ENCODE measurements at places on chromosomes 3 and 15.

- no peak for DNase-seq
Observed at GRCh38 chr3:158539414-158540014, 31.5 kb upstream of the MLF1 start.

DNA sequence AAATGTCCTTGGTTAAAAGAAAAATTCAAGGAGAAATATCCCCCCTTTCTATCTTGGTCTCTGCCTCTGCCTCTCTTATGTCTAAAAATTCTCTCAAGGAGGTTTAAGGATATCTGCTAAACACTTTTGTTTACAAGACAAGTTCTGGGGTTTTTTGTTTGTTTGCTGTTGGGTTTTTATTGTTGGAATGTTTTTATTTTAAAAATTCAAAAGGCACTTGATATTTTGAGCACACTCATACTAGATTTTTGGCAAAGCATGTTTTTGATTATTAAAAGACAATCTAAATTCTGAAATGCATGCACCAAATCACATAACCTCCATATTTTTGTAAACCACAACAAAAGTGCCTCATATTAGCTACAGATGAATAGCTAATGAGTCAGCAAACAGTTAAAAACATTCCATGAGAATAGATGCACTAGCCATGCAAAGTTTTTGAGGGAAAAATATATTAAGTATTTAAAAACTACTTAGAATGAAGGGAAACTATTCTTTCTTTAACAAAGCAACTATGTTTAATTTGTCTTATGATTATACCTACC, 84.6 kb downstream of the ZBTB20 start:
- DNase-seq: no peak

- DNase-seq: no peak
Observed at GRCh38 chr15:67853454-67853853, 13.6 kb upstream of the RNU6-1 start.

DNA sequence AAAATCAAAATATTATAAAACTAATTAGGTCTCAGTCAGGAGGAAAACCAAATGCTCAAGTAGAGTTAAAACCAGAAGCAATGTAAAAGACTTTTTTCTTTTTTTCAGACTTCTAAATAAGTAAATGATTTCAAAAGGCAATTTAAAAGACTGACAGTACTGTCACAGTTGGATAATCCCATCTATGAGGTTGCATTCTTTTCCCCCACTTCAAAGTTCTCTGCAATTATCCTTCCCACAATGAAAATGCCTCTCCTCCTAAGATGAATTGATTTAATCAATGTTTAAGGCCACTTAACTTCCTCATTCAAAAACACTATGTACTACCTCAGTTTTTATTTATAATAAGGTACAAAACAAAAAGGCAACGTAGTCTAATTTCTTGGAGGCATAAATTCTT, 8.1 kb downstream of the MRPL3 start:
- DNase-seq: no peak

DNA sequence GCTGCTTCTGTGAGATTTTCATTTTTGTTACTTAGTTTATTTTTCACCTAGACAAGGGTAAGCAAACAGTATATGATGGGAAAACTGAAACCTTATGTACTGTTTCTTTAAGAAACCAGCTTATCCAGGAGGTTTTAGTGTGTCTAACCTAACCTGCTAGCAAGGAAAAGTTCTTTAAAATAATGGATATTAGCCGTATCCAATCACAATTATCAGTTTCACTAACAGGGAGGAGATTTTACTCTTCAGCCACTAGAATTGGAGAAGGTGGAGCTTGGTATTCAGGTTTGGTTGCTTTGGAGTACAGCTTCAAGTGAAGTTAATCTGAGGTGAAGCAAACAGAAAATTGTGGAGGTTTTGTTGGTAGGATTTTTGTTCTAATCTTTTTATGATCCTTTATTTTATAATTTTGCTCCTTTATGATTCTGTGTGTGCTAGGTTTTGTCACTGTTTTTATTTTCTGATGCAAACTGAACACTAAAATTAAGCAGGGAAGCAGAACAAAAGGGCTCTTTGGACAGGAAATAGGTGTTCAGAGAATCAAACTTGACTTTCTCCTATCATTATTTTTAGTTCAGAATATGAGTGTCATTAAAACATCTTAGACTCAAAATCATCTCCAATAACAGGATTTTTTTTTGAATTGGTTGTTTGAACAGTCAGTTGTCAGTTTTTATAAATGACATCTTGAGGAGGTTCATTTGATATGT, 13.0 kb downstream of the ZFAND6 start:
- DNase-seq: peak; percentile 62

GRCh38 chr3:12148183-12148940, 10.3 kb downstream of the TIMP4 start:
- no peak for DNase-seq

DNA sequence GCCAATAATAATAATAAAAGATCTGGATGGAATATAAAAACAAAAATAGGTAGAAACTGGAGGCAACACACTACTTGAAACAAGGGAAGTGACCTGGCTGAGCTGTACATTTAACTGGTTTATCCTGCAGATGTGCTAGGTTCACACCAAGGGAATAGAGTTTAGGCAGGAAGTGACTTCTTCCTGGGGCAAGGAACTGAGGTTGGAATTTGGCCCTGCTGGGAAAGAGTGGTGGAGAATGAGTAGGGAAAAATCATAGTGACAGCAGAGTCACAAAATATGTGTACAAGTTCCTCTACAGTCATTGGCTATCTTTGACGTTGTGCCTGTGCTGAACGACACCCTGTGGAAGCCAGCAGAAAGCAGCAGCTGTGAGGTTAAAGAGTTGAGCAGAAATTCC, 44.1 kb downstream of the ARHGAP11B start:
- no peak for DNase-seq

DNA sequence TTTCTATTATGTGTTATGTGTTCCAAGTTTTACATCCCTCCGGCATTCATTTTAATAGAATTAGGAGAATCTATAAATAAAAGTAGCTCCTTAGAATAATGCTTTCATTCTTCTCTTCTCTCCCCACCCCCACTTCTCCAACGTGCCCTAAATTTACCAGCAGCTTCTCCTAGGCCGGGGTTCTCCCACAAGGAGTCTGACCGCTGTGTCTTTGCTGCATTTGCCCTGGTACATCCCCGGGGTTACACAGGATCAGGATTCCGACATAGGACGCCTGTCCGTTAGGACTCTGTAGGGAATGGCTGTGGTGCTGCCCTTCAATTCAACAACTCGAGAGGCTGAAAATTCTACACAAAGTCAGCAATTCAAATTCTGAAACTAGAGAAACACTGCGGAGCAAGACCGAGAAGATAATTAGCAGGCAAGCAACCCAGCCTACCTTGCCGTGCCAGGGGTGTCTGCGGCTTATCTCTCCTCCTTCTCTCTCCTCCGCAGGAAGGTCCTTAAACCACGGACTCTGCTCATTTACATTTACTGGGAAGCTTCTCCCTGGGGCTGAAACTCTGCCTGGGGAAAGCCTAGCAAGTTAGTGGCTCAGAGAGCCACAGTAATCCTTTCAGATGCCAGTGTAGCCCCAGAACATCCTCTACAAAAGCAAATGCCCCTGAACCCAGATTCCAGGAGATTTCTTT, 18.8 kb downstream of the PCSK6 start:
- no peak for DNase-seq

DNA sequence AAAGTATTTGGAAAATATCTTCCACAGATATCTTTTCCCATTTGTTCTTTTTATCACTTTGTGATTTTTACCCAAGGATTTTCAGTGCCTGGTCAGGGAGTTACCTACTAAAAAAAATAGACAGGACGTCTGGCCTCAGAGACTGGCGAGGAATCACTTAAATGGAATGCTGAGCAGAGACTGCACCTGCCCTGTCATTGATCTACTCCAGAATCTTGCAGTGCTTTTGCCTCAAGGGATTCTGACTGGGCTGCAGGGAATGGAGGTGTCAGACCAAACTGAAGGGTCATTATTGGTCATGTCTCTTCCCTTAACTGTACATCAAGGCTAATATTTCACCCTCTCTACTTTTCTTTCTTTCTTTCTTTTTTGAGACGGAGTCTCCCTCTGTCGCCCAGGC, 12.1 kb upstream of the RYR3 start:
- no peak for DNase-seq

DNA sequence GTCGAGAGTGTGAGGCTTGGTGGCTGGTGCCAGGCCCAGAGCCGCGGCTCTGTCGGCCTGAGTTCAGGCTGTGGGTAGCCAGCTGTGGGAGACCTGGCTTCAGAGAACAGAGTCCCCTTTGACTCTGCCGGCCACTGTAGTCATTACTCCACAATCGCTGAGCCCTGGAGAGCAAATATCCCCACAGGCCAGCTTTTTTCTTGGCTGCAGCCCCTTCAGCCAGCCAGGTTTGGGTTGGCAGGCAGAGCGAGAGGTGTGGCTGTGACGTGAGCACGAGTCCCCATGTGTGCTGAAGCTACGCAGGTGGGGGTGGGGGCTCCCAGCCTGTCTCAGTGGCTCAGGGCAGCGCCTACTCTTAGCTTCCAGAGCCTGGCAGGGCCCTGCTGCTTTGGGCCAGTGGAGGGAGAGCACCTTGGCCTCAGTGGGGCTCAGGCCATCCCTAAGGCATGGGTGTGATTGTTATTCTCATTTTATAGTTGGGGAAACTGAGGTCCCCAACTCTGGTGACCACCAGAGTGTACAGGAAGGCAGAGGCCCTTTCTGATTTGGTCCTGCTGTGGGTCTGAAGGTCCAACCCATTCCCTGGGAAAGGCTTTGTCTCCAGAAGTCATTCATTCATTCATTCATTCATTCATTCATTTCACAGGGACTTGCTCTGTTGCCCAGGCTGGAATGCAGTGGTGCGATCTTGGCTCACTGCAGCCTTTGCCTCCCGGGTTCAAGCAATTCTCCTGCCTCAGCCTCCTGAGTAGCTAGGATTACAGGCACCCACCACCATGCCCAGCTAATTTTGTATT, 45.7 kb upstream of the LCTL start:
- DNase-seq: no peak

- DNase-seq: no peak
Observed at GRCh38 chr3:187852842-187853730, 107.8 kb upstream of the BCL6 start.

DNA sequence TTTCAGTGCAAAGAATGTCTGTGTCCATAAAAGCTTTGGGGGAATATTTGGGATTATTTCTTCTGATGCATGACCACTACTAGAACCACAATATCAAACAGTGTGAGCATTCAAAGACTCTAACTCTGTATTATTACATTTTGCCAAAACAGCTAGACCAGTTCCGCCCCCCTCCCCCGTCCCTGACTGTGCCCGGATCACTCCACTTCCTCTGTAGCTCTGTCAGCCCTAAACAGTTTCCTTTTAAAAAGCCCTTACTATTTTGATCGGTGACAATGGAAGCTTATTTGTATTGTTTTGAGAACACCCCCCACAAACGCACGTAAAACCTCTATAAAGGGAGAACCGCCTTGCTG, 36.6 kb upstream of the EPHB3 start:
- DNase-seq: no peak

DNA sequence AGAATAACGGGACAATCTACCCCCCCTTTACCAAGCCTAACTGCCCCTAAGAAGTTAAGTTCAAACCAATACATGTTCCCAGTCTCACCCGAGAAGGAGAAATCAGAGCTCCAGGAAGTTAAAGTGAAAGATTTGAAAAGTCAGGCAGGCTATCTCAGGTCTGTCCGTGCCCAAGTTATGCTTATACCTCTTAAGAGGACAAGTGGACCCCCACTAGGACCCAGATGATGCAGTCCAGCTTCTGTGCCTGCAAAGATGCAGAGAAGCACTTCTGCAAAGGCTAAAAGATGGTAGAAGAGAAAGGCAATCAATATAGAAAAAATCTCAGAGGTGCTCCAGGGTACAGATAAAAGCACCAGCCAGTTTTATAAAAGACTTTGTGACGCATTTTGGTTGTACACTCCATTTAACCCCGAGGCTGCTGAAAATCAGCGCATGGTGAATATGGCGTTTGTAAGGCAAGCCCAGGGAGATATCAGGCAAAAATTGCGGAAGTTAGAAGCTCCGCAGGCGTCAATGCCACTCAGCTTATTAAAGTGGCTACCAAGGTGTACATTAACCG, 9.8 kb upstream of the SLC9C1 start:
- no peak for DNase-seq

- no peak for DNase-seq
Observed at GRCh38 chr15:41984622-41985021, 12.3 kb upstream of the EHD4 start.

GRCh38 chr15:47983533-47983932, 137.3 kb upstream of the SLC24A5 start:
- no peak for DNase-seq
